Testis (tissue), 5 donors: ENCODE measurements at places on chromosomes 11 and 22.

DNA sequence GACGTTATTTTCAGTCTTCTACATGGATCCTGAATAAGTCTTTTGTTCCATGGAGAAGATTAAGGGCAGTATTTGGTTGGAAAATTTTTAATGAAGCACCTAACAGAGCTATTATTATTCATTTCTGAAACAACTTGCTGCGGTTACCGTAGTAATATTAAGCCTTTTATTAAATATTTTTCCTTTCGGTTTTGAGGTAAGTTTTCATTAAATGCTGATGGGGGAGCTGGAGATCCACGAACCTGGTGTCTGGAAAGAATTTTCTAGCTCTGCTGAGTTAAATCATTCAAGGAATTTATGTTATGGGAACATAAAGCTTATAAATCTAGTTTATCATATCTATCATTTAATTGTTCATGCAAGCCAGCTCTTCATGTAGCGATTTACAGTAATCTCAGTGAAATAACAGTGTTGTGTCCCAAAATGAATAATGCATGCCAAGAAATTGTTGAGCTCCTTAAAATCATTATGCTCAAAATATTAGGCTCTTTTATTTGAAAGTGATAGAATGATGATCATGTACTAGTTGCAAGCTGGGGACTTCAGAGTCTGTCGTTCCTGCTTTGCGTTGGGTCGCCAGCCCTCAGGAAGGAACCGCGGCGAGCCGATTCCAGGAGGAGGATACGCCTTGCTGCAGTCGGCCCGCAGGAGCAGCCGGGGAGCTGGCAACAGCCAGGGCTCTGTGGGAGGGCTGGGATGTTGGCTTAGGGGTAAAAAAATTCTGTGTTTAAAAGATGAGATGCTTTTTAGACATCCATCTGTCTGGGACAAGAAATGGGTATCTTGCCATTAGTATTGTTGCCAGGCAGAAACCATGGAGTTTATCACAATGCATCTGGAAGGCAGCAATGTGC lies 83.1 kb downstream of the TBC1D22A start:
- no peak for DNase-seq

GRCh38 chr11:34346551-34346950 lies 11.3 kb downstream of the ABTB2 start:
- DNase-seq = peak; percentile 34

GRCh38 chr11:79377406-79377805 lies 63.4 kb downstream of the TENM4 start:
- DNase-seq = no peak

- DNase-seq = no peak
Observed at GRCh38 chr22:29623553-29624169, 20.2 kb downstream of the NF2 start.

DNA sequence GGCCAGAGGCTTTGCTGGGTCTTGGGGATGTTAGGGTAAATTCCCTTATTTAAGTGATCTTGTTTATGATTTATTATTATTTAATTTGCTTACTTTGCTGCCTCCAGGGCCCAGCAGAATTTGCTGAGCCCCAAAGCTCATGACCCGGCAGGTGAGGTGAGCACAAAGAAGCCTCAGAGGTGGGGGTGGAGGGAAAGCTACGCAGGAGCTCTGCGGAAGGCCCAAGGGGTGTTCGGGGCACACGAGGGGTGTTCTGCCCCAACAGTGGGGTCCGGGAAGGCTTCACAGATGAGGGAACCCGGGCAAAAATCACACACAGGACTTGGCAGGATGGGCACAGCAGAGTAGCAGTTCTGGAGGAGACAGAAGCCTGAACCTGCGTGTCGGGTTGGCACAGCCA lies 6.7 kb upstream of the LINC01488 start:
- no peak for DNase-seq
